ENCODE measurements at places on chromosomes 4 and X. TPM values are rescaled to one million over a fixed set of nuclear protein-coding genes. Genes with fewer than 3 reads are reported as not detected.

The ENPP6 gene
- total RNA-seq = not detected

The BCLAF3 gene
- total RNA-seq = 7.7 TPM

The IGFBP7 gene
- total RNA-seq = 336 TPM

The IL21 gene
- total RNA-seq = not detected

Measured in uterine smooth muscle cell (primary cell).